ENCODE measurements at places on chromosomes 3 and 15. TPM values are rescaled to one million over a fixed set of nuclear protein-coding genes. Genes with fewer than 3 reads are reported as not detected.

GRCh38 chr15:100254691-100255090 lies 87.1 kb downstream of the ADAMTS17 start:
- no peak for DNase-seq

- peak; percentile 36 for DNase-seq
These were observed 6.3 kb downstream of the ACAA1 start for GRCh38 chr3:38130631-38131065.

- DNase-seq = peak; percentile 63
These were observed 105.8 kb downstream of the LSAMP start for GRCh38 chr3:116339441-116340028.

- peak; percentile 31 for DNase-seq
These were observed 39.5 kb downstream of the STARD5 start for GRCh38 chr15:81284256-81285031.

- no peak for DNase-seq
These were observed 188.2 kb downstream of the SI start for GRCh38 chr3:164890061-164890460.

DNA sequence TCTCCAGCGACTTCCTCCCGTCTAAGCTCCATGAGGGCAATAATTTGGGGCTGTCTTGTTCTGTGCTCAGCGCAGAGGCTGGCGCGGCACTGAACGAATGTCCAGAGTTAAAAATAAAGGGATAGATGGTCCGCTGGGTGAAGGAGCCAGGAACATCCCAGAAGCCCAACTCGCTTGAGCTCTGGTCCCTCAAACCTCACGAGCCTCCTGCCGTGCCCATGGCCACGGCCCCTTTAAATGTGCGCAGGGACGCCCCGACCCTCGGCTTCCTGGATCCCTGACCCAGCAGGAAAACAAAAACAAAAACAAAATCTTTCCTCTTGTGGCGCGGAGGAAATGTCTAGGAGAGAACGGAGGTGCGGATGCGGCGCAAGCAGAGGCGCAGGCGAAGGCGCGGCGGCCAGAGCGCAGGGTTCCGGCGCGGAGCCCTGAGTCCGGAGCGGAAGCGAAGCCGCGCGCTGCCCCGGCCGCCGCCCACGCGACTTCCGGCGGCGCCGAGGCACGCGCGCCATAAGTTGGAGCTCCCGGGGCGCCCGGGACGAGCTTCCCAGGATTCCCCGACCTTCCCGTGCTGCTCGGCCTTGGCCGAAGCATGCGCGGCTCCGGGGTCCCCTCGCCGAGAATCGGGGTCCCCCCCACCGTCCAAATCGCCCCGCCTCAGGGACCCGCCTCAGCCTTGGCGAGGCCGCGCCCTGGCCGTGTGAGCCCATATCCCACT lies 52.9 kb upstream of the WNT7A start:
- DNase-seq = peak; percentile 57

DNA sequence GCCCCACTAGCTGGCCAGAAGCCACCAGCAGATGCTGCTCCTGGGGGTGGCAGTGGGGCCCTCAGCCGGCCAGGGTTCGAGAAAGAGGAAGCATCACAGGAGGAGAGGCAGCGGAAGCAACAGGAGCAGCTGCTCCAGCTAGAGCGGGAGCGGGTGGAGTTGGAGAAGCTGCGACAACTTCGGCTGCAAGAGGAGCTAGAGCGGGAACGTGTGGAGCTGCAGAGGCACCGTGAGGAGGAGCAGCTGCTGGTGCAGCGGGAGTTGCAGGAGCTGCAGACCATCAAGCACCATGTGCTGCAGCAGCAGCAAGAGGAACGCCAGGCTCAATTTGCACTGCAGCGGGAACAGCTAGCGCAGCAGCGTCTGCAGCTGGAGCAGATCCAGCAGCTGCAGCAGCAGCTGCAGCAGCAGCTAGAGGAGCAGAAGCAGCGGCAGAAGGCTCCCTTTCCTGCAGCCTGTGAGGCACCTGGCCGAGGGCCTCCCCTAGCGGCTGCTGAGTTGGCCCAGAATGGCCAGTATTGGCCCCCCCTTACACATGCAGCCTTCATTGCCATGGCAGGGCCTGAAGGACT lies 17.5 kb upstream of the APEH start:
- peak; percentile 48 for DNase-seq

GRCh38 chr3:53750253-53751210 lies 95.7 kb downstream of the CHDH start:
- DNase-seq = peak; percentile 41

- DNase-seq = no peak
These were observed 52.5 kb upstream of the KCNMB2 start for GRCh38 chr3:178483704-178484103.

DNA sequence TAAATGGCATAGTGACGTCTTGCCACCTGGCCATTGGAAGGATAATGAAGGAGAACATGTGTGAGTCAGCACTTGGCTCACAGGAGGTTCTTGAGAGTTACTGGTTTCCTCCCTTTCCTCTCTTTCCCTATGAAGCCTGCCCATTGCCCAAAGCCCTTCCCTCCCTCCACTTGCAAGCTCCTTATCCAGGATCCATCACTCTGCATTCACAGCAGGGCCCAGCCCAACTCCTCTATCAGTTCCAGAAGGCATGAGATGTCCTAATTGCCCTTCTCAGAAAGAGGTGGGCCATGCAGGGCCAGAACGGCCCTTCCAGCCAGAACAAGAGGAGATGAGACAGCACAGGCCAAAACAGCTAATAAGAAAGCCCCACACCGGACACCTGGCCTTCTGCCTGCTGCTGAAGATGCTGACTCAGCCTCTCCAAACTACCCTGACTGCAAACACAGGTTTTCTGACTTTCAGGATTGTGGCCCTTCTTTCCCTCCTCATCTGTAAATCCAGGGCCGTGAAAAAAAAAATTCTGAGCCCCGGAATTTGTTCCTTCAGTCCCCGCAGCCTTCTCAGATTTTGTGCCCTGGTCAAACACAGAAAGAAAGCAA lies 29.7 kb downstream of the HAPLN3 start:
- no peak for DNase-seq

DNA sequence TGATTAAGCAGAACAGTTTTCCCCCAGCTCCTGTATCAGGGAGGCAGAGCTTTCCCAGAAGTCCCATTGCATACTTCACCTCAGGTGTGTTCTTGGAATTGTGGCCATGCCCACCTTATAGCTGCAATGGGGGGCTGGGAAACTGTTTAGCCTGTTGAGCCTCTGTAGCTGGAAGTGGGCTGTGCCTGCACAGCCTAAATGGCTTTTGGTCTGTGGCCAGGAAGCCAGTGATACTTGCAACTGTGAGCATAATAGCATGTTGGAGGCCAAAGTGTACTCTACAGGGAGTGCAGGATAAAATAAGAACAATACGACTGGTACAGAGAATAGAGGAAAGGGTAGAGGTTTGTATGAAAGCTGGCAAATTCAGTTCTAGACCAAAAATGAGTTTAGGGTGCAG lies 248.5 kb downstream of the PTPRG start:
- DNase-seq = peak; percentile 85

DNA sequence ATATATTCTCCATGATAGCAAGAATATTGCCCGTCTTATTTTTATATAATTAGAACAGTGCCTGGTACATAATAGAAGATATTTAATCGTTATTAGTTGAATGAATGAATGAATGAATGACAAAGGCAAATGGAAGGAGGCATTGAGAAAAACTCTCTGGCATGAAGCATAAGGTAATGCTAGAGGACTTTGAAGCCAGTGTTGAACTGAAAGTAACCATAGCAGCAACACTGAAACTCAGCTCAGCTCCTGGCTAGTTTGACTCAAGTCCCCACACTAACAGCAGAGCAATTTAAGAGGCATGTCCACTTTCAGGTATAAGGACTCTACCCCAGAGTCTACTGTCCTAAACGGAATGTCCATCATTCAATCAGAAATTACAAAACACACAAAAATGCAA lies 227.0 kb downstream of the CPNE4 start:
- no peak for DNase-seq

DNA sequence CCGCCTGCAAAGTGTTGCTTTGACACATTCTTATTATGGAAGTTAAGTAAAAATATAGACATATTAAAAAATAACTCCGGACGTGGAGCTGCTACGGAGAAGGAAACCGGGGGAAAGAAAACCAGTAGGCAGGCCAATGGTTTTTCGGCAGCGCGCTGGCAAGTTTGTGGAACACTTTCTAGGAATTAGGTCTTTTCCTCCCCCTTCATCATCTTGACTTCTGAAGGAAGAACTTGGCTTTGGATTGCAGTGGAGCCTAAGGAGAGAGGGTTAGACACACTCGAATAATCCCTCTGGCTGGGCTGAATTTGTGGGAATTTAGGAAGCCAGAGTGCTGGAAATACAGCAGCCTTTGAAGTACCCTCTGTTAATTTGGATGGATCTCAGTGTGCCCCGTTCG lies 317 bp downstream of the ROBO2 start:
- peak; percentile 62 for DNase-seq

DNA sequence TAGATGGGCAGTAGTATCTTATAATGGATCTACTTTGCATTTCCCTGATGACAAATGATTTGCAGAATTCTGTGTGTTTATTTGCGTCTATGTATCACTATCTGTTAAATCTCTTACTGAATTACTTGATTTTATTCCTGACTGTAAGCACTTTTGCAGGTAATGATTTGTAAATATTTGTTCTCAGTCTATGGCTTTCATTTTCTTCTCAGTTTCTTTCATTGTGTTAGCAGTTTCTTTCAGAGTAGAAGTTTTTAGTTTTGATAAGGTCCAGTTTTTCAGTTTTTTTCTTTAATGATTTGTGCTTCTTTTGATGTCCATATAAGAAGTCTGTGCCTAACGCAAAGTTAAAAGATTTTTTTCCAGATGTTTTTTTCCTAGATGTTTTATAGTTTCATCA lies 12.9 kb downstream of the SLC25A36 start:
- no peak for DNase-seq

- DNase-seq = no peak
These were observed 5.2 kb downstream of the OCA2 start for GRCh38 chr15:28093752-28094535.

GRCh38 chr15:27628486-27628885 lies 470.6 kb downstream of the OCA2 start:
- DNase-seq = no peak

DNA sequence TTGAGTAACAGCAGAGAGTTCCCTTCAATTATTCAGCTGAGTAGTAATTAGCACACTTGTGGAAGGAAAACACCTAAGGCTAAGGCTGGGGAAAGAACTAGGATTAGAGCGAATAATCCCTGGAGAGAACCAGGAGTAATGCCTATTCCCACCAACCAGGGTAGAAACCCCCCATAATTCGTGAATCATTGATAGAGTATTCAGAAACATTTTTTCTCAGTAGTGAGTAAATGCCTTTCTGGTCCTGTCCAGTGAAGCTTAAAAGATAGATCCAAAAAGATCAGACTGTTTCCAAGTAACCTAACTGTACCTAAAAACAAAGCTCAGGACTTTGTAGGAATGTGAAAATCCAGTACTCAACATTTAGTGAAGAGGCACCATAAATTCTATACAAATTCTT lies 71.2 kb downstream of the DGKG start:
- no peak for DNase-seq

DNA sequence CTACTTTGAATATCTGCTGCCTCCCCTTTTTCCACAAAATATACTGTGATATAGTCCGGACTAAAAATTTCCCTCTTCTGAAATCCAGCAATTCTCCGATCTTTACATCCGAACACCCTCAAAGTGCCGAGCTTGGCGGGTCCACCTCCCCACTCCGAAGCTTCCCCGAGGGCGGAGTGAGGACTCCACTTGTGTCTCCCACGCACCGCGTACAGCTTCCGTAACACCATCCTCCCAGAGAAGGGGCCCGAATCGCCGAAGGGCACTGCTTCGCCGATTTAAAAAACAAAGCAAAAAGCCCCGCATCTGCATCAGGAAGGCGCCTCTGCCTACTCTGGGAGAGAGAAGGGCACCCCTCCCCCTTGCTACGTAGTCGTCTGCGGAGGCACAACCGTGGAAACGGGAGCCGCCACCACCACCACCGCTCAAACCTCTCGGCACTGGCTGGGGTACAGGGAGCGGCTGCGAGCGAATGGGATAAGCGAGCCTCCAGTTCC lies 551 bp downstream of the NCBP2 start:
- no peak for DNase-seq

DNA sequence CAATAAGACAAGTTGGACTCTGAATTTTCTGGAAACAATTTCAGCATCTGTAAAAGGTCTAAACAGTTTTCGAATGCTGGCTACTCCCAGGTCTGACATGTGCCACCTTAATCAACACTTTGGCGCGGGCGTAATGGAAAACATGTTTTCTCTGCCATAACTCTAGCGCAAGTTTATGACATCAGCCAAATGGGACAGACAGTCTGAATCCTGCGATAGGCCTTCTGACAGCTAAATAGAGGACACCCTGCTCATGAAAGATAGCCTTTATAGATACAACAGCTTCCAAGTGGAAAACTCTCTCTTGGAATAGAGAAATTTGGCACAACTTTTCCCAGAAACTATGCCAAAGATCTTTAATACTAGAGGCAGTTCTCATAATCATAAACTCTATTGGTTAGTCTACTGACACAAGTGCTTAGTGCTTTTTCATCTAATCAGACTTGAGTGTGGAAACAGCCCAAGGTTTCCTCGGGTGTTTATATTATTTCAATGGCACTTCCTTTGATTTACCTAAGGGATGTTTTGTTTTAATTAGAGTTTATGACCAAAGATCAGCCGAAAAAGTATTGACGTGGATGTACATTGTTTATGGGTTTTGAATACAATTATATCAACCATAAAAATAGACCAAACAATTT lies 120.1 kb upstream of the DPH6 start:
- DNase-seq = peak; percentile 67

- DNase-seq = no peak
These were observed 43.4 kb downstream of the DCP1A start for GRCh38 chr3:53303957-53304356.

The LMCD1 gene
- total RNA-seq = 159 TPM

The UBAP1L gene
- 2.6 TPM for total RNA-seq

The DAZL gene
- total RNA-seq = not detected

The SLC6A11 gene
- total RNA-seq = under 0.01 TPM

The SERF2 gene
- total RNA-seq = 650 TPM

The CNTN4 gene
- total RNA-seq = 6.8 TPM

The SCN5A gene
- 1.9 TPM for total RNA-seq

The CELF6 gene
- 1.2 TPM for total RNA-seq

The CHRNA3 gene
- total RNA-seq = 0.13 TPM

The GDPGP1 gene
- total RNA-seq = 2.9 TPM

The KCNMB3 gene
- total RNA-seq = 2.1 TPM

The EFCC1 gene
- total RNA-seq = 0.66 TPM

The ACTRT3 gene
- total RNA-seq = 3.4 TPM

Measured in muscle of leg (tissue), 16 donors.